ENCODE measurements at places on chromosomes 4 and X.
A peak's percentile ranks its signal among the peaks of the same experiment; 100 is the strongest.

- no peak for DNase-seq
These were observed 520.5 kb downstream of the GBA3 start for GRCh38 chr4:23213198-23213597.

DNA sequence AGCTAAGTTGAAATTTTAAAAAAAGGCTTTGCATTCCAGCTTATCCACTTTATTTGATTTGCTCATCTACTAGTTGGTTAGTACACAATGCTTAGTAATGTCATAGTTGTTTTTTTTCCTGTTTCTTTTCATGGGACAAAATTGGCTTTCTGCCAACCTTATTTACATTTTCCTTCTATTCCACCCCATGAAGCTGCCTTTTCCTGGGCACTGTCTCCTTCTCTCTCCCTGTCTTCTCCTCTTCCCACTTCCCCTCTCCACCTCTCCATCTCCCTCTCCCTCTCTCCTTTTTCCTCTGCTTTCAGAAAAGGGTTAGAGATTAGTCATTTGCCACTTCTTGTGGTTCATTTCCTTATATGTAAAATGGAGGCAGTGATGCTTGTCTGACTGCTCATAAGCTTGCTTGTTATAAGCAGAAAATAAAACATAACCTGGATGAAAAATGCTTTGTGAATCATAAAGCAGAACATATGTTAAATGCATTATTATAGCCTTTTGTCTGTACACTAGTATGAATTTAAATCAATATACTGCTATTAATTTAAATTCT, 181.9 kb downstream of the CEP135 start:
- no peak for DNase-seq

DNA sequence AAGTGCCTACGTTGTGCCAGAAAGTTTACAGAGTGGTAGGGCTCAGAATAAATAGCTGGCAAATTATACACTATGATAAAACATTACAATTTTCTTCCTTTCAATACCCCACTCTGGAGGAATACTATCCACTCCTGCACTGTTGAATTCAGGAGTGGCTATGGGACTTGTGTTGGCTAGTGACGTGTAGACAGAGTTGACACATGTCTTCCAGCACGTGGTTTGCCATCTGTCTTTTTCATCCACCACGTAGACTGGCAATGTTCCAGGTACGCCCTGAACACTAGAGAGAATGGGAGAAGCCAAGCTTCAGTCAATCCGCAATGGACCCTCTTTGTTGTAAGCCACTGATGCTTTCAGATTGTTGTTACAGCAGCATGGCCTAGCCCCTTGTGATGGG, 168.8 kb upstream of the RBPJ start:
- no peak for DNase-seq

- DNase-seq: no peak
These were observed 1.5 kb upstream of the PKD2 start for GRCh38 chr4:88005946-88006345.

DNA sequence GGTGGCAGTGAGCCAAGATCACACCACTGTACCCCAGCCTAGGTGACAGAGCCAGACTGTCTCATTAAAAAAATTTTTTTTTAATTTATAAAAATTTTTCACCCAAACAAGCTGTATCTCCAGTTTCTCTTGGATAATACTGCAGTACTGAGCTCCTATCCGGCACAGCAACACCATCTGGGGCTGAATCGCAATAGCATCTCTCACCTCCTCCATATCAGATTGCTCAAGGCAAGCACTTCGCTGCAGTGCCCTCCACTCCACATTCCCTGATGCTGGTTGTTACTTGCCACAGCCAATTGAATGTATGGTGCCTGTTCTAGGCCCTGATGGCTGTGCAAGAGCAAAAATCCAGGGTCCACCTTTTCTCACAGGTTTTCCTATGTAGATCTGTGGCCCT, 69.3 kb upstream of the FAM241A start:
- DNase-seq: no peak

DNA sequence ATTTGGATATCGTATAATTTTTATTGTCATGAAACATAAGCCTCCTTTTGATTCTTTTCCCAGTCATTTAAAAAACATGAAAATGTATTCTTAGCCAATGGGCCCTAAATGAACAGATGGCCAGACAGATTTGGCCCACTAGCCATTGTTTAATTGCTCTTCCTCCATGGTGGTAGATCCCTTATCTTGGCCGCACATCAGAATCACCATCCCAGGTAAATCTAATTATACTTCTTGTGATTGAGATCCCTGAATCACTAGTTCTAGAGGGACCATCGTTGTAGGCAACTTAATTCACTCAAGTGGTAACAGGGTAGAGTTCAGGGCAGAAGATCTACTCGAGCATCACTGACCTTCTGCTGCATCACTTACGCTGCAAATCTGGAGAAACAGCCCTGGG, 24.1 kb upstream of the VCX3A start:
- DNase-seq: no peak

DNA sequence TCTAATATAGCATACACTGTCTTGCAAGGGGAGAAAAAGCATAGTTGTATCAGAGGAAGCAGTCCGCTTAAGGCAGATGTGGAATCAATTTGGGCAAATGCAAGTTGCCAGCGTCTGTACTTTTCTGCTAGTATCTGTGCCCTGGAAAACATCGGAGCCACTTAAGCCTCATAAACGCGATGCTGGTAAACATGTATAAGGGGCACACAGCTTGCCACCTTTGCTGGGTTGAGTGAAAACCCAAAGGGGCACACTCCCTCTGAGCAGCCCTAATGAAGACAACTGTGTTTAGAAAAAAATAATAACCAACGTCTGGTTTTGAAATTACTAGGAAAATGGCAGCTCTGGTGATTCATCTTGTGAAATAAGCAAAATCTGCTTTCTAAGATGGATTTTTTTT, 24.3 kb downstream of the SMIM20 start:
- no peak for DNase-seq

DNA sequence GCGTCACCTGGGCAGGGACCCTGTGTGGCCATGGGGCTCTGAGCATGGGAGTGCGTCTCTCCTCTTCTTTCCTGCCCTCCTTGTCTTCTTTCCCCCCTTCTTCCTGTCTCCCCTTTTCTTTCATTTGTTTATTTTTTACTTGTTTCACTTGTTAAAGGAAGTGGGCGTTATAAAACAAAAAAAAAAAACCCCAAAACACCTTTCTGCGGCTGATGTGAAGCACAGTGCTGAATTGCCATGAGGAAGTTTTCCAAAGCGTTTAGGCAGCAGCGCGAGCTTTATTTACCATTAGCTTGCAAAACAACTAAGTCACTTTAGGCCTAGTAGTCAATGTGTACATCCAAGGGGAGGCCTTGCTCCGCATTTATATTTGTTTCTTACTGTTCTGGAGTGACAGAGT, 57.0 kb downstream of the NOP14 start:
- DNase-seq: no peak

- DNase-seq: peak; percentile 43
These were observed 185.5 kb upstream of the RBPJ start for GRCh38 chr4:26135331-26135730.

DNA sequence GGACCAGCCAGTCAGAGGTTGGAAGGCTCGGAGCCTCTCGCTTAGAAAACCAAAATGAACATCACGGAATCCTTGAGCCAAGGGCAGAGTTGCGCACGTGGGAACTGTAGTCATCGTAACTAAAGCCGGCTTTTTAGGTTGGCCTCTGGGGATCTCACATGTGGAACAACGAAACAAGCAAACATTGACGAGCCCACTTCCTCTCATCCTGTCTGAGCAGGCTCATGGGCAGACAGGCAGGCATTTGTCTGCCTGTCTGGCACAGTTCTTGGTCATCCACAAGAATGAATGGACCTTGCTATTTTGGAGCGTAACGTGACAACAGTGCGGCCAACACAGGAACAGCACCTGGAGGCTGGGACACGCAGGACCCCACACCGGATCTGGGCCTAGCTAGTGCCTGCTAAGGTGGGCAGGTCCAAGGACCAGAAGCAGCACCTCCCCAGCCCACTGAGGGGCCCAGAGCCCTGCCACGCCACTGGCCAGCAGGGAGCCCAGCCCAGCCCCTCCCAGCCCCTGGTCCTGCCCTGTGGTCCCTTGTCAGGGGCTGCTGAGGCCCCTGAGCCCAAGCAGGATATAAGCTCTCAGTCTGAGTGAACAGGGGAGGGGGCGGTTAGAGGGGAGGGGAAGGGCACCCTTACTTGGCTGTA, 9.2 kb upstream of the TREX2 start:
- no peak for DNase-seq

GRCh38 chr4:151408380-151408629, 671 bp upstream of the FHIP1A start:
- no peak for DNase-seq

DNA sequence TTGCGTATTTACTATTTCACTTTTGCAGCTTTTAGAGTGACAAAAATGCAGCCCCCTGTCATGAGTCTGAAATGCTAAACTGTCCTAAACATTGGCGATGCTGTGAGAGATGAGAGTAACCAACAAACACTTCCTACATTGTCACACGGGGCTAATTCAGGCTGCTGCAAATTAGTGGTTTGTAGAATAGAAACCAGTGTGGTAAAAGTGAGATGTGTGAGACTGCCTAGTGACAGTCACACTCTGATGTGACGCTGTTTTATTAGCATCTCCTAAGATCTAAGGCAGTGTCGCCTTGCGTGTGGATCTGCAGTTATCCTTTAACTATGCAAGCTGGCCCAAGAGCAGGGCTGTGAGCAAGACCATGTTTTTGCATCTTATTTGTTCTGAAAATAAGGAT, 800.2 kb upstream of the TENM3 start:
- no peak for DNase-seq

GRCh38 chrX:132034648-132035047, 11.5 kb downstream of the STK26 start:
- DNase-seq: no peak

- DNase-seq: no peak
These were observed 29.0 kb downstream of the WDFY3 start for GRCh38 chr4:84937381-84937977.

DNA sequence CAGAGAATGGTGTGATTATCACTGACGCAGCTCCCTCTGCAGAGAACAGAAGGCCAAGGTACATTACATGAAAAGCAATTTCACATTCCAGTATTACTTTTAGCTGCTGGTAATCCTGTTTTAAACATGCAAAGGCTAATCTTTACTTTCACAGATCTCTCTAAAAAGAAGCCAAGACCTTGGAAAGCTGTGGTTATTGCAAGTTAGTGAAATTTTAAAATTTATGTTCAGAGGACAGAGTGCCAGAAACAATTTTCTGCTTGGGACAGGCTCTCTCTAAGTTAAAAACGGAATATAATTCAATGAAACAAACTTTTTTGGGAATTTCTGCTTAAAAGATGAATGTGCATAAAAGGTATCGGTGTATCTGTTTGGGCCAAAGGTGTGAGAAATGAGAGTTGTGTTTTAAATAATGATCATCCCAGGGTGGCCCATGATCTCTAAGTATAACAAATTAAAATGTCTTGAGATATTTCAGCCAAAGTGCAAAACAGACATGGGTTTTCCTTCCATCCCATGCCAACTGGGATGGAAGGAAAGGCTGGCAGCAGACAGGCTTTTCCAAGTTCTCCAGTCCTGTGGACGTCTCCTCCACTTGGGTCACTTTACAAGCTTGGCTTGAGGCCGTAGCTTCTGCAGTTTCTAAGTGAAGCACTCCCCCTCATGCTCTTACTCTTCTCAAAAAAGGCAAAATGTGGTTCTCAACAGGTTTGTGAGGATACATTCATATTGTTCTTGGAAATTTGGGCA, 118.0 kb downstream of the DRD5 start:
- DNase-seq: no peak

- no peak for DNase-seq
These were observed 24.7 kb upstream of the GLOD5 start for GRCh38 chrX:48736878-48737212.

GRCh38 chr4:4864940-4865704, 5.7 kb downstream of the MSX1 start:
- no peak for DNase-seq

DNA sequence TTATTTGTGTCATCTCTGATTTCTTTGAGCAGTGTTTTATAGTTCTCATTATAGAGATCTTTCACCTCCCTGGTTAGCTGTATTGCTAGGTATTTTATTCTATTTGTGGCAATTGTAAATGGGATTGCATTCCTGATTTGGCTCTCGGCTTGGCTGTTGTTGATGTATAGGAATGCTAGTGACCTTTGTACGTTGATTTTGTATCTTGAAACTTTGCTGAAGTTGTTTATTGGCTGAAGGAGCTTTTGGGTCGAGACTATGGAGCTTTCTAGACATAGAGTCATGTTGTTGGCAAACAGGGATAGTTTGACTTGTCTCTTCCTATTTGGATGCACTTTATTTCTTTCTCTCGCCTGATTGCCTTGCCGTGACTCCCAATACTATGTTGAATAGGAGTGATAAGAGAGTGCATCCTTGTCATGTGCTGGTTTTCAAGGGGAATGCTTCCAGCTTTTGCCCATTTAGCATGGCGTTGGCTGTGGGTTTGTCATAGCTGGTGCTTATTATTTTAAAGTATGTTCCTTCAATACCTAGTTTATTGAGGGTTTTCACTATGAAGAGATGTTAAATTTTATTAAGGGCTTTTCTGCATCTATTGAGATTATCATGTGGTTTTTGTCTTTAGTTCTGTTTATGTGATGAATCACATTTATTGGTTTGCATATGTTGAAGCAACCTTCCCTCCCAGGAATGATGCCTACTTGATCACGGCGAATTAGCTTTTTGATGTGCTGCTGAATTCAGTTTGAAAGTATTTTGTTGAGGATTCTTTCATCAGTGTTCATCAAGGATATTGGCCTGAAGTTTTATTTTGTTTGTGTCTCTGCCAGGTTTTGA, 72.7 kb upstream of the BOD1L1 start:
- DNase-seq: peak; percentile 68

- DNase-seq: no peak
These were observed 28.1 kb downstream of the PPP4R3C start for GRCh38 chrX:27435031-27435430.

- DNase-seq: no peak
These were observed 5.0 kb downstream of the PNCK start for GRCh38 chrX:153668423-153669173.

GRCh38 chr4:73770917-73771316, 30.5 kb downstream of the CXCL8 start:
- DNase-seq: no peak

GRCh38 chr4:111681751-111682150, 463.5 kb upstream of the FAM241A start:
- no peak for DNase-seq

GRCh38 chrX:148530464-148531077, 30.2 kb downstream of the AFF2 start:
- no peak for DNase-seq

DNA sequence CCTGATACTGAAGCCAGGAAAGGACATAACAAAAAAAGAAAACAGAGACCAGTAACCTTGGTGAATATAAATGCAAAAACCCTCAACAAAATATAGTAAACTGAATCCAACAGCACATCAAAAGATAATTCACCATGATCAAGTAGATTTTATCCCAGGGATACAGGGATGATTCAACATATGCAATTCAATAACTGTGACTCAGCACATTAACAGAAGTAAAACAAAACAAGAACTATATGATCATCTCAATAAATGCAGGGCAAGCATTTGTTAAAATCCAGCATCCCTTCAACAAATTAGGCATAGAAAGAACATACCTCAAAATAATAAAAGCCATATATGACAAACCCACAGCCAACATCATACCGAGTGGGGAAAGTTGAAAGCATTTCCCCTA, 112.0 kb downstream of the HHIP start:
- DNase-seq: no peak

Data from T1000 (cell line).